ENCODE measurements at places on chromosomes 5 and 9.

GRCh38 chr5:103407402-103407801 lies 148.8 kb downstream of the MACIR start:
- DNase-seq = no peak

DNA sequence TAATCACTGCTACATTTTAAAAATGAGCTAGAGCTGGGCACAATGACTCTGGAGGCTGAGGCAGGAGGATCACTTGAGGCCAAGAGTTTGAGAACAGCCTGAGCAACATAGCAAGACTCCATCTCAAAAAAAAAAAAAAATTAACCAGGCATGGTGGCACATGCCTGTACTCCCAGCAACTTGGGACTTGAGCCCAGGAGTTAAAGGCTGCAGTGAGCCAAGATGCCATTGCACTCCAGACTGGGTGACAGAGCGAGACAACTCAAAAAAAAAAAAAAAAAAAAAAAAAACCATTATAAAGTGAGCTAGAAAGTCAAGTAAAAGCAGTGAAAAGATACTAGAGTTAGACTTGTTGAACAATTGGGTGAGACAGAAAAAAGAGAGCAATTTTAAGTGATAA lies 28.2 kb downstream of the FEM1C start:
- DNase-seq = no peak

DNA sequence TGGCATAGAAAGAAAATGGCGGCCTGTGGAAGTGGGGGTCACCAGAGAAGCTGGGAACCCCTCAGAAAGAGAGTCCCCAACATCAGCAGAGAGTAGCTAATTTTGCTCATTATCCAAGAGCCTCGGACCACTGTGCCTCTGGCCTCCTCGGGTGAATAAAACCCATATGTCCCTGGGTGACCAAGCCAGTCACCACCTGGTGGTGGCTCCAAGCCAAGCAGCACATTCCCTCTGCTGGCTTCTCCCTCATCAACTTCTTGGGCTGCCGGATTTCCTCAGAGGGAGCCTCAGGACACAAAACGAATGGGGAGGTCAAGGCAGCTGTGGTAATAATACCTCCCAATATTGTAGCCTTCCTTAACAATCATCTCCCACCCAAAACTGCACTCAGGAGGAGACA lies 242.5 kb downstream of the NFIB start:
- no peak for DNase-seq

- DNase-seq = no peak
Measured at GRCh38 chr5:150326707-150327106, 24.0 kb upstream of the ARSI start.

Measured in mammary epithelial cell (primary cell).